ENCODE measurements at places on chromosomes 7 and 10.

- DNase-seq: no peak
Measured at GRCh38 chr7:154255324-154255723, 203.1 kb downstream of the DPP6 start.

DNA sequence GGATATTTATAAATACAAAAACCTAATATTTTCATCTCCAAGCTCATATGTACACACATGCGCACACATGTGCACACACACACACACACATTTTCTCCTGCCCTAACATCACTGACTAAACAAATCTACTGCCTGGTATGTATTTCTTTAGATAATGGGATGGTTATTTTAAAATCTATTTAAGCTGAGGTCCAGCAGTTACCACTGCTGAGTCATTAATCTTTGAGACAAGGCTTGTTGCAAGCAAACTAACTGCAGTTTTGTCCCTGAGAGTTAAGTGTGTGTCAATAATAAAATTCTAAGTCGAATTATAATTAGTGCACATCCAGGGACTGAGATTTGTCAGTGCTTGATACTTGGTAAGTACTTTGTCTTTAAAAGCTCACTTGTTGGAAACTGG is 135.1 kb downstream of the VPS50 start:
- DNase-seq: no peak

DNA sequence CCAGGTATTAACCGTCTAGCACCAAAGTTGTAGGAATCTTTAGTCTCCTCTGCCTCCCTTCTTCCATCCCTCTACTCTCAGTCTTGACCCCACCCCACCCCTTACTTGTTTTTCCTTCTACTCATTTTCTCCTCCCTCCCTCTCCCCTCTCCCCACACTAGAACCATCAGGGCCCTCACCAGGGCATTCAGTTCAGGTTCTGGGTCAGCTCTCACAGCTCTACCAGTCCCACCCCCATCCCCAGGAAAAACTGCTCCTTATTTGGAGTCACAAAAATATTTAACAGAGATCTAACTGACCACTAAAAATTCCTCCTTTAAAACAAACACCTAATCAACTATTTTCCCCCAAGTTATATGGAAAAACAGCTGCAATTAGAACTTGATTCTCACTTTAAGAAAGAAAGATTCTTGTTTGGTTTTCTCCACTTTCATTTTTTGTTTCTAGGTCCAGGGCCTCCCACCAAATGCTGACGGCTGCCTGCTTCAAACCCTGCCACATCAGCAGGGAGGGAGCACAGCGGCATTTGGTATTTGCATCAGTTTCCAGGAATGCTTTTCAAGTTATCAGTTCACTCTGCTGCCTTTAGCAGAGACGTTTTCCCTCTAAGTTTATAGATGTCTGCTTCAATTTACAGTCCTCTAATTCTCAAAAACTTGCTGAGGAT is 2.8 kb upstream of the COL1A2 start:
- DNase-seq: no peak

GRCh38 chr7:69162326-69162725 is 435.9 kb upstream of the AUTS2 start:
- no peak for DNase-seq

DNA sequence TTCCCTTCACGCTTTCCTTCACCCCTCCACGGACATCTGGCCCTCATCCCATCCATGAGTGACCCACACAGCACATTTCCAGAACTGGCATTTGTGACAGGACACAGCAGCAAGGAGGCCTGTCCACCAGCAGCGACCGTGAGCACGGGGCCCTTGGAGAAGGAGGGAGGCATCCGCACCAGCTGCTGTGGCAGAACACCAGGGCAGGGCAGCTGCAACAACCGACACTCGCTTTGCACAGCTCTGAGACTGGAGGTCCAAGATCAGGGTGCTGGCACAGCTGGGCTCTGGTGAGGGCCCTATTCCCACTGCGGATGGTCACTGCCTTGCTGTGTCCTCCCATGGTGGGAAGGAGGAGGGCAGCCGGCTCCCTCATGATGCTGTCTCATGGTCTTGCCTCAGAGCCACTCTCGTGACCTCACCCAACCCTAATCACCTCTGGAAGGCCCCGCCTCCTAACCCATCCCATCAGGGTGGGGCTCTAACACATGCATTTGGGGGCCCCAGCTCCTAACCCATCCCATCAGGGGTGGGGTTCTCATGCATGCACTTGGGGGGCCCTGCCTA is 36.7 kb downstream of the PTPRN2 start:
- DNase-seq: no peak

GRCh38 chr10:1648648-1649047 is 88.7 kb downstream of the ADARB2 start:
- DNase-seq: no peak

DNA sequence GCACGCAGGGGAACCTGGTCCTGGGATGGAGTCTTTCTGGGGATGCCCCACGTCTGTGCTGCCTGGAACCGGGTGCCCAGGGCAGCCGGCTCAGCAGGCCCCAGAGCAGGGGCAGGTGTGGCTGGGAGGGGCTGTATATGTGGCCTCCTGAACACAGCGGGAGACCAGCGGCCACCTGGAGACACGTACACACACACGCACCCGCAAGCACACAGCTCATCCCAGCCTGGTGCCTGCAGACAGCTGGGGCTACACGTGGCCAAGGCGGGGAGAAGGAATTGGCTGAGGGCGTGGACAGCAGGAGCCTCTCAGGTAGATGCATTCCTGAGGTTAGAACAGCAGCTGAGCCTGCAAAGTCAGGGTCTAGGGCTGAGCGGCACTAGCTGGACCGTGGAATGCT is 14.0 kb downstream of the ADAM8 start:
- no peak for DNase-seq

- DNase-seq: no peak
Measured at GRCh38 chr7:119572132-119572531, 700.8 kb upstream of the KCND2 start.

All from activated T-cell treated with anti-CD3 and anti-CD28 coated beads for 24 hours (primary cell).